Spinal cord (tissue), 10 donors: ENCODE measurements at places on chromosomes 4 and X.

- no peak for DNase-seq
These were observed 43.9 kb downstream of the RASSF6 start for GRCh38 chr4:73576381-73576780.

- no peak for DNase-seq
These were observed 189.6 kb upstream of the LNX1 start for GRCh38 chr4:53780736-53781400.

DNA sequence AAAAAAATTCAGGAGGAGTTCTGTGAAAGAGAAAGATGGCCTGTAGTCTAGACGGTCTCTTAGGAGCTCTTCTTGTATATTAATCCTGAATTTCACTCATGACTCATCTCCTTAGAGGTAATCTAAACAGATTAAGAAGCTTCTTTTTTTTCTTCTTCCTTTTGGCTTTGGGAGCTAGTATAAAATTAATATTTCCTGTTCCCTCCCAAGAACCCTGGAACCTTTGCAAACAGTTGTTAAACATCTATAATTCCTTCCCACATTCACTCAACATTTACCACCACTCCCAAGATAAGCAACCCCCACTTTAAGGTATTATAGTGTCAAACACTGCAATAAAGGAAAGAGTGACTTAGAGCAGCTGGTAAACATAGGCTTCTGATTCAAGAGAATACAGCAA, 146.4 kb upstream of the EDNRA start:
- no peak for DNase-seq

DNA sequence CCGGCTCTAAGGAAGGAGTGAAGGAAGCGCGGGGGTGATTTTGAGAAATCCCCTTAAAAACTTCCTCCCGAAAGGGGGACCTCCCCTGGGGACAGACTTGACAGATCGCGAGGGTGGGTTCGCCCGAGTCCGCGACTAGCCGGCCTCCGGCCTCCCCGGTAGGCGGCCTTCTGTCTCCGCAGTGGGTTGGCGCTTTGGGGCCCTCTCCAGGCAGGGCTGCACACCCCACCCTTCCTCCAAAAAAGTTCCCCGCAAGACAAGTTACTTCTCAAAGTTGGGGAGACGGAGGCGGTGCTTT, 24.8 kb downstream of the HOPX start:
- DNase-seq, result no peak

- no peak for DNase-seq
These were observed 237.6 kb downstream of the FSTL5 start for GRCh38 chr4:161926033-161926828.

GRCh38 chr4:127210893-127211649, 421.7 kb upstream of the INTU start:
- no peak for DNase-seq

GRCh38 chr4:5752376-5753184, 41.6 kb downstream of the EVC start:
- DNase-seq, result no peak

- DNase-seq, result no peak
These were observed 384.5 kb downstream of the RPA4 start for GRCh38 chrX:97268182-97268680.

GRCh38 chr4:156764145-156764544, 207.5 kb downstream of the PDGFC start:
- DNase-seq, result no peak

- no peak for DNase-seq
These were observed at the start of gene SLC6A14 for GRCh38 chrX:116436358-116436816. Gene SLC6A14, plus strand, starts transcription at chrX:116436606. Its CDS starts 104 bp downstream, at chrX:116436710.

DNA sequence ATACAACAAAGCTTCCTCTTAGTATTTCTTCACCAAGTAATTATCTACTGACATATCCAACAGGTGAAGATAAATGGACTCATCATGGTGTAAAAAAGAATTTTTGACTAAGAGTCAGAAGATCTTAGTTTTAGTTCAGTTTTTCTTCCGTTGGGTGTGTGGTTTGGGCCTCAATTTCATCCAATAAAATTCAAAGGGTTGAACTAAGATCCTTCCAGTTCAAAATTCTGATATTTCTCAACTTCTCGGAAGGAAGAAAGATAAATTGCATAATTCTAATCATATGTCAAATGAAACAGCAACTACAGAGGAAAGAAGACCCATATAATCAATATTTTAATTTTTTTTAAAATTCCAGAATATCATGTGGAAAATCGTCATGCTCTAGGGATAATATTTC, 192.7 kb downstream of the SPRY1 start:
- no peak for DNase-seq

DNA sequence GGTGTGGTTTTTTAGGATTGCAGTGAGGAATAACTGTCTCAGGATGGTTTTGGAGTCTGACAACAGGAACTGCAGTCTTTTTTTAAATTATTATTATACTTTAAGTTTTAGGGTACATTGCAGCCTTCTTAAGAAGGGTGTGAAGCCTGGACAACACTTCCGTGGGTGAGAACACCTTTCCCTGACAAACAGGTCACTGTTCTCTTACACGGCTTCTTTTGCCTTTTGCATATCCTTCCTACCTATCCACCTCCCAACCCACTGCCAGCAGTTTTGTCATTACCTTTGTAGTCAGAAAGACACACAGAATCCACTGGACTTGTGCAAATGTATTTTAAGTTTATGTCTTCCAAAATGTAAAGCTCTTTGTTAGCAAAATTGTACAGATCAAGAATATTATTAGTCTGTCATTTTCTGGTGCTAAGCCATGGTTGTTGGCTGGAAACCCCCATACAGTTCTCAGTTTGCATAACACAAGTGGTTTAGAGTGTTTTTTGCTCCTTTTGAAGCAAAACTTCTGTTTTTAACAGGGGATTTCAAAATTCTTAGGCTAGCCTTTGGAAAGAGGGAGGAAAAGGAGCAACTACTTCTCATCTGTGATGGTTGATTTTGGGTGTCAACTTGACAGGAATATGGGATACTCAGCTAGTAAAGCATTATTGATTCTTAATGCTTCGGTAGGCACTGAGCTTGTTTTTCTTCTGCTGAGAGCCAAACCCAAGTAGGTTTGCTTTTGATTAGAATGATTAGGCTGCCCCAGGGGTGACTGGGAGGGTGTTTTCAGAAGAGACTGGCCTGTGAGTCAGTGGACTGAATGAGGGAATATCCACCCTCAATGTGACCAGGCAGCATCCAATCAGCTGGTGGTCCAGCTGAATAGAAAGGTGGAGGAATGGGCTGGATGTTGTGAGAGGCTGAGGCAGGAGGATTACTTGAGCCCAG, 29.4 kb upstream of the KLHL2 start:
- no peak for DNase-seq

GRCh38 chrX:153767674-153768055, 3.6 kb downstream of the PLXNB3 start:
- no peak for DNase-seq

GRCh38 chrX:20217271-20217670, 49.4 kb downstream of the RPS6KA3 start:
- no peak for DNase-seq

DNA sequence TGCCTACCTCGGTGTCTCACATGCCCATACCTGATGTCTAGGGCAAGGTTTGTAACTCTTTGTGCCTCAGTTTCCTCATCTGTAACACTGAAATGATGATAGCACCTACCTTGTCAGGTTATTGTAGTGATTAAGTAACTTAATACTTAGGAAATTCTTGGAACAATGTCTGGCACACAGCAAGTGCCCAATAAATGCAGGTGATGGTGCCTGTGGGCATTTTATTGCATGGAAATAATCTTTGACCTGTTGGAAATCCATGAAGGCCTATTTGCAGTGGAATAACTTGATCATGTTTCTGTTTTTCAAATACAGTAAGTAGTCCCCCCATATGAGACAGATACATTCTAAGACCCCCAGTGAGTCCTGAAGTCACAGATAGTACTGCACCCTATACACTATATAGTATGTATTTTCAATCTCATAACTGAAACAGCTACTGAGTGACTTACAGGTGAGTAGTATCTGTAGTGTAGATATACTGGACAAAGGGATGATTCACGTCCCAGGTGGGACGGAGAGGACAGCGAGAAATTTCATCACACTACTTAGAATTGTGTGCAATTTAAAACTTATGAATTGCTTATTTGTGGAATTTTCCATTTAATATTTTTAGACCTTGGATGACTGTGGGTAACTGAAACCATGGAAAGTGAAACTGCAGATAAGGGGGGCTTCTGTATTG, 42.1 kb downstream of the AFF1 start:
- no peak for DNase-seq

GRCh38 chrX:86263526-86263925, 115.3 kb downstream of the DACH2 start:
- no peak for DNase-seq

DNA sequence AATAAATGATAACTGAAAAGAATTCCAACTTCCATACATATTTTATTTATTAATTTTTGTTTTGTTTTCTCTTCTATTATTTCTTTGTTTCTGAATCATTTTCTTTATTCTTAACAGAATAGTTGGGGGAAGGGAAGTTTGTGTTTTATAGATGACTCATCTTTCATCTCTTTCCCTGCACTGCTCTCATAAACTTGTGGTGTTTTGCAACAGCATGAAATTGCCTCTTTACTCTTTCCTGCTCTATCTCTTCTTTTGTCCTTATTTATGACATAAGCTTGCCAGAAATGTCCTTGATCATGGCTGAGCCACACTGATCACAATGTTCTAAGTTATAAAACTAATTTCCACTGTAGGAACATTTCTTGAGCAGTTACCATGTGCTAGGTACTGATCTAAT, 22.3 kb downstream of the QRFPR start:
- DNase-seq, result no peak

- DNase-seq, result peak; percentile 27
These were observed 95.8 kb upstream of the EGFL6 start for GRCh38 chrX:13473442-13474163.

DNA sequence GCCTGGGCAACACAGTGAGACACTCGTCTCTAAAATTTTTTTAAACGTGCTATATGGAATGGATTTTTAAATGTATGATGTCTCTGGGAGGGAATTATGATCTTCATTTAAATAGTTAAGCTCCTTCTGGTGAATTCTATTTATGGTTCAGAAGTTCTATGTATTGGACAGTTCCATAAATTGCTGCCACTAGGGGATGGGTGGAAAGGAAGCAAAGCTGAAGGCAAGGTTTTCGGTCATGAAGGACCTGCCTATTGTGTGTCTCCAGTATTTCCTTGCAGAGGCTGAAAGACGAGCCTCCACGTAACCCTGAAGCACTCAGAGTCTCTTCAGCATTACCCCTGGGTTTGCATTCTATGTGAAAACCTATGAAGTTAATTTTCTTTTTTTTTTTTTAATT, 451.5 kb upstream of the FAT1 start:
- DNase-seq, result no peak

- no peak for DNase-seq
These were observed 57.7 kb downstream of the KLHL13 start for GRCh38 chrX:118058924-118059323.

DNA sequence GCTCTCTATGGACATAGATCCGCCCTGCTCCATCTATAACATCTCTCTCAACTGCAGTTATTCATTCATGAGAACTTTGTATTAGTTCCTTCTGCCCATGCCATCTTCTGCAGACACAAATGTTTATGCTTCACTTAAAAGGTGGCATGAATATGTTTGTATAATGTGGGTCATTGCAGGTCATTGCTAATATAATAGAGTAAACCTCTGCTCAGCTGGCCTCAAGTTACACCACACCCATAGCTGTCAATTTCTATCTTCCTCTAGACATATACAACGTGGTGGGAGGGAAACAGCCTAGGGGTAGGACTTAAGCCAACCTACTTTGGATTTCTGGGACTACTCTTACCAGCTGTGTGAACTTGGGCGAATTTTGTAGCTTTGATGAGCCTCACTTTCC, 129.8 kb downstream of the ATXN3L start:
- no peak for DNase-seq

DNA sequence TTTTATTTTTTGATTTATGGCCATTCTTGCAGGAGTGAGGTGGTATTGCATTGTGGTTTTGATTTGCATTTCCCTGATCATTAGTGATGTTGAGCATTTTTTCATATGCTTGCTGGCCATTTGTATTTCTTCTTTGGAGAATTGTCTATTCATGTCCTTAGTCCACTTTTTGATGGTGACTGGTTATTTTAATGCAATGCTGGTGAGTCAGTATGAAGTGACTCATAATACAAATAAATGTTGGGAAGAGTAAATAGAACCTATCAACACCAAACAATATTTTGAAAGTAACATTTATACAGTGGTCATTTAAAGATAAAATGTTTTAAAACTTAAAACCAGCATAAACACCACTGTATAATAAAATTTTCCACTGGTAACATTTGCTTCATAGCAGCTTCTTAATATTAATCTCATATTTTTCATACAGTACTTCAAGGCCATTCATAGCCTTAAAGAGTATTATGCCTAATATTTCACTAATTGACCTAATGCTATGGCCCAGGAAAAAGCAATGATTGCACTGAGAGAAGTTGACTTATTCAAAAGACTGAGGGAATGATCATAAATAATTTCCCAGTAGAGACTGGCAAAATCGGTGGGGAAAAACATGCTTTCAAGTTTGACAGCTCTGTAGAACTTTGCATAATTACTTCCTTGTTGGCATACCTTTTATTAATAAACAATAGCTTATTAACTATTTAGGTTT, 33.9 kb downstream of the CASK start:
- no peak for DNase-seq

- DNase-seq, result no peak
These were observed 21.7 kb upstream of the GEMIN8 start for GRCh38 chrX:14051416-14051815.

GRCh38 chr4:81472281-81473182, 825 bp upstream of the RASGEF1B start:
- DNase-seq, result peak; percentile 52

GRCh38 chrX:154412468-154412867, 1.1 kb downstream of the TAFAZZIN start:
- DNase-seq, result no peak

GRCh38 chr4:48449151-48449550, 34.0 kb upstream of the SLC10A4 start:
- no peak for DNase-seq

- no peak for DNase-seq
These were observed 345.1 kb downstream of the ARHGAP10 start for GRCh38 chr4:148076964-148077363.

DNA sequence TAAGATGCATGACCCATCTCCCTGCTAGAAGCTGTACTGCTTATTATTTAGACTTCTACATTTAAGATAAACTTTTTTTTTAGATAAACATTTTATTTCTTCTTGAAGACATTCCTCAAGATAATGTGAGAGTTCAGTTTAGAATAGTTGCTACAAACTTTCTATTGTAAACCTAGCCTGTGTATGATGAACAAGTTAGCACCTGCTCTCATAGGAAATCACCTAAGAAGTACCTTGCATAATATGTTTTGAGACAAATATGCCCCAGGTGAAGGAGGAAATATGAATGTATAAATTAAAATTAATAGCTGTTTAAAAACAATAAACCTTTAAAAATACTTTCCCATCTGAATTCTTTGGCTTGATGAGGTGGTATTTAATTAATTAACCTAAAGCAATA, 35.6 kb downstream of the RASGEF1B start:
- no peak for DNase-seq

GRCh38 chr4:22196551-22196950, 248.0 kb upstream of the KCNIP4 start:
- DNase-seq, result no peak

GRCh38 chr4:72701987-72702819, 133.2 kb upstream of the ADAMTS3 start:
- DNase-seq, result peak; percentile 76
